ENCODE measurements at places on chromosomes 7 and 10. TPM values are rescaled to one million over a fixed set of nuclear protein-coding genes. Genes with fewer than 3 reads are reported as not detected.

Gene PALD1
- total RNA-seq: 2.8 TPM

Gene NUTM2D
- total RNA-seq: 6.0 TPM

Gene ASB10
- total RNA-seq: not detected

Gene ASAH2
- 0.24 TPM for total RNA-seq

Gene STAG3
- 0.87 TPM for total RNA-seq

Gene ELAPOR2
- total RNA-seq: 3.1 TPM

Gene EBLN1
- total RNA-seq: not detected

Gene MAGI2
- 2.3 TPM for total RNA-seq

Gene TRIM50
- total RNA-seq: not detected

Gene ANKRD2
- total RNA-seq: not detected

Gene MEST
- 56.7 TPM for total RNA-seq

Gene PNLIPRP1
- not detected for total RNA-seq

Gene PVRIG
- total RNA-seq: not detected

Gene PKD2L1
- not detected for total RNA-seq

Gene SAMD9L
- 6.5 TPM for total RNA-seq

Gene EN2
- 0.37 TPM for total RNA-seq

Gene CUTC
- total RNA-seq: 22.0 TPM

Gene FEZF1
- total RNA-seq: not detected

Gene C10orf53
- not detected for total RNA-seq

Gene UCN3
- total RNA-seq: not detected

Gene GHRHR
- total RNA-seq: not detected

Gene UPK3B
- not detected for total RNA-seq

Gene PGAM2
- not detected for total RNA-seq

Gene TBXAS1
- total RNA-seq: 13.5 TPM

Gene SYT15
- total RNA-seq: under 0.01 TPM

Gene ADAM12
- 18.3 TPM for total RNA-seq

Gene PPP1R3A
- not detected for total RNA-seq

Gene UBTD1
- total RNA-seq: 48.9 TPM

Gene CRHR2
- total RNA-seq: not detected

Gene GPAM
- 5.2 TPM for total RNA-seq

Gene LRIT1
- not detected for total RNA-seq

Gene OPALIN
- not detected for total RNA-seq

Gene TRPV5
- not detected for total RNA-seq

Measured in cardiac ventricle fibroblast (primary cell).